ENCODE measurements at places on chromosomes 1 and 21. TPM values are rescaled to one million over a fixed set of nuclear protein-coding genes. Genes with fewer than 3 reads are reported as not detected.

COL8A2 gene
- total RNA-seq, result 11.7 TPM

BARHL2 gene
- not detected for total RNA-seq

OR2L13 gene
- total RNA-seq, result not detected

TSPAN1 gene
- 7.9 TPM for total RNA-seq

TPR gene
- total RNA-seq, result 167 TPM

PBX1 gene
- total RNA-seq, result 241 TPM

OR10J1 gene
- total RNA-seq, result not detected

IFI44L gene
- 40.6 TPM for total RNA-seq

TCHH gene
- total RNA-seq, result not detected

ZNF648 gene
- 0.11 TPM for total RNA-seq

S100A3 gene
- total RNA-seq, result not detected

PDE9A gene
- 13.5 TPM for total RNA-seq

LCE6A gene
- not detected for total RNA-seq

FAM3B gene
- total RNA-seq, result 22.2 TPM

SLC5A9 gene
- total RNA-seq, result 0.16 TPM

KLHDC9 gene
- 1.3 TPM for total RNA-seq

S100A7 gene
- not detected for total RNA-seq

RNF186 gene
- total RNA-seq, result not detected

COL16A1 gene
- total RNA-seq, result 217 TPM

FCRL6 gene
- total RNA-seq, result not detected
